Mucosa of gallbladder (tissue), 1 donor: ENCODE measurements at places on chromosomes 11 and 22. TPM values are rescaled to one million over a fixed set of nuclear protein-coding genes. Genes with fewer than 3 reads are reported as not detected.

- no peak for DNase-seq
These were observed 180.5 kb downstream of the CTTN start for GRCh38 chr11:70578831-70579230.

- DNase-seq: no peak
These were observed 2.2 kb downstream of the C11orf24 start for GRCh38 chr11:68269414-68270081.

GRCh38 chr11:30485222-30485621 lies 100.9 kb downstream of the MPPED2 start:
- DNase-seq: no peak

DNA sequence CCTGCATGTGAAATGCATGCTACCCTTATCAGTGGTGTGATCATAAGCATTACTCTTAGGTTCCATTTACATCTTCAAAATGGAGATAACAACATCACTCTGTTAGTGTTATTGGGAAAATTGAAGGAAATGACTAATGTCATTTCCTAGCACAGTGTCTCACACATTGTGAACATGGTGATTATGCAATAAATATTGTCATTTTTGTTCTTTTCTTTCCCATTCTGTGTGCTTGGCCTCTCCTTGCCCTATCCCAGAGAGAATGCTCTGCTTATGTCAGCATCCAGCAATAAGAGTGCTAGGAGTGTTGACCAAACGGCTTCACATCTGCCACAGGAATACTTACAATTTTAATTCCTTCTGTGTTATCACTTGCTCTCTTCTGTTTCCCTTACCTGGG lies 1024.1 kb upstream of the CCDC90B start:
- DNase-seq: no peak

DNA sequence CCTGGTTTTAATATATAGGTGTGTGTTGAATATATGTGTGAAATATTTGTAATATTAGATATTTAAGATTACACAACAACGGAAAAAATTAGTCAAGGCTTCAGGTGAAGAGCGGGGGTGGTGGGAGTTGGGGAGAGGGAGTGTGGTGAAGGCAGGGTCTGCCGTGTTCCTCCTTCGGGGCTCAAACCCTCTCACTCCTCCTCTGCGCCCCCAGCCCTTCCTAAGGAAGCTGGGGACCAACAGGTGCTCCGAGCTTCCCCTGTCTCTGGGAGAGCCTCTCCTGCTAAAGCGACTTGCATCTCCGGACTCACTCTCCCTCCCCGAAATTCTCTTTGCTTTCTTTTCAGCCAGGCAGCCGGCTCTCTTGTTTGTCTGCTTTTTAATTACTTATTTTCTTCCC lies 960 bp upstream of the CADM1 start:
- no peak for DNase-seq

DNA sequence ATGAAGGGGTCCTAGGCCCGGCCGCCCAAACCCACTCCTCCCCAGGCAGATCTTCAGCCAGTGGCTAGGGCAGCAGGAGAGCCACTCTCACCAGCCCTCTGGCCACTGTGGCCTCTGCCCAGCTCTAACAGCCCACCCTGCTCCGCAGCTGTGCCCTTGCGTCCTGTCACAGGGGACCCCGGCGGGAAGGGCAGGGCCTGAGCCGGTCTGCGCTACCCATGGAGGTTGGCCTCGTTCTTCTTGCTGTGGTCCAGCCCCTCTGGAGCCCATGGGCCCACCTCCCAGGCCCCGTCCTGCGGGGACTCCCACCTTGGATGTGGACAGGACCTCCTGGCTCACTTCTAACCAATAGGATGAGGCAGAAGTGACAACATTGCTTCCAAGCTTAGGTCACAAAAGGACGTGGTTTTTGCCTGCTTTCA lies 38.3 kb upstream of the TH start:
- no peak for DNase-seq

GRCh38 chr11:64911142-64911541 lies 5.9 kb downstream of the ATG2A start:
- no peak for DNase-seq

DNA sequence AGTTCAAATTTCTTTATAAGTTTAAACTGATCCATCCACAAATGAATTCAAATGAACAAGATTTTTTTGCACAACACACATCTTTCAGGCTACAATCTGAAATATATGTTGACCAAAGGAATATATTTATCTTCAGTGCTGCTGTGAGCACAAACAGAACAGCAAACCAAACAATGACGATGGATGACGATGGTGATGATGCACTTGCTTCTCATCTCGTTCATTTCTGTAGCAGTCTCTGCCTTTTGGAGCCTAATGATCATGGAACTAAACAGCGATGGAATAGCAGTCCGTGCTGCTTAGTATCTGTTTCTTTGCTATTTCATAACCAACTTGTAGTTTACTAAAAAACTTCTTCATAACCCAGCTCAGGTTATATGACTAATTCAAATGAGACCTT lies 220.7 kb upstream of the BLID start:
- peak; percentile 16 for DNase-seq

DNA sequence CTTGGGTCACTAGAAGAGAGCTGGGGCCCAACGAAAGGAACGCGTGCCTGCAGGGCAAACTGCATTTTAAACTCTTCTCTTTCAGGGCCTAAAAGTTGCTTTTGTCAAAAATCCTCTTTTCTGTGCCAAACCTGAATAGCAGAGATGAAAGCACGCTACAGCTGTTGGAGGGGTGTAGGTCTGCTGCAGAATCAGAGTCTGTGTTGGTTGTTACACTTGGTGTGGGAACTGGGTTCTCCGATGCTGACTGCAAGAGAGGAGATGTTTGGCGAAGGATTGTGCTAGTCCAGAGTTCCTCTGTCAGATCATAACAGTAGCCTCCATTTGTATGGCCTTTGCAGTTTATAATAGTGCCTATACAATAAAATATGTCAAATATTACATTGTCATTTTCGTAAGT lies 41.8 kb downstream of the BARX2 start:
- DNase-seq: no peak

DNA sequence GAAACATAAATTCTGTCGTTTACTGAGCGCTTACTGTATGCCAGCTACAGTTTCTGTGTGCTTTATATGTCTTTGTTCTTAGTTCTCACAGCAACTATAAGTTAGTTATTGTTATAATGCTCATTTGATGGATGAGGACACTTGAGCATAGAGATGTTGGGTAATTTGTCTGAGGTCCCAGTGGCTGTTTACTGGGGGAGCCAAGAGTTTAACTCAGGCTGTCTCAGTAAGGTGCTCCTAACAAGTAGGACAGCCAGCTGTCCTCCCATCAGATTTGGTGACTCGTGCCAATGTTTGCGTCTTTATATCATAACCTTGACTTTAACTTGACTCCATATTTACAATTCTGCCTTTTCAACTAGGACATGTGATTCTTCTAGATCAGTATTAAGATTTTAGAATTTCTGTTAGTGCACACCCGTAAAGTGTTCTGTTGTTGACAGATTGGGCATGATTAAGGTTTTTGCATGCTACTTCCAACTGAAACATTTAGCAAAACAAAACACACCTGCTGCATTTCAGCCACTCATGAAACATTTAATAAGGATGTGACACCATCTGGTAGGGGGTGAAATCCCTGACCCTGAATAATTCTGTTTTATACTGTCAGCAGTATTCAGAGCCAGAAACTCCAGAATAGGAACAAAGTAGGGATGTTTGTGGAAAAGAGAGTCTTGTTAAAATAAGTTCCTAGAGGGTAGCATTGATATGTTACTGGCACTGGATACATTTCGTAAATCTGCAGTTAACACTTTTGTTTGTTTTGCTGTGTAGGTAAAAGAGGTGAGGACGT lies 1.9 kb downstream of the REXO2 start:
- DNase-seq: no peak

DNA sequence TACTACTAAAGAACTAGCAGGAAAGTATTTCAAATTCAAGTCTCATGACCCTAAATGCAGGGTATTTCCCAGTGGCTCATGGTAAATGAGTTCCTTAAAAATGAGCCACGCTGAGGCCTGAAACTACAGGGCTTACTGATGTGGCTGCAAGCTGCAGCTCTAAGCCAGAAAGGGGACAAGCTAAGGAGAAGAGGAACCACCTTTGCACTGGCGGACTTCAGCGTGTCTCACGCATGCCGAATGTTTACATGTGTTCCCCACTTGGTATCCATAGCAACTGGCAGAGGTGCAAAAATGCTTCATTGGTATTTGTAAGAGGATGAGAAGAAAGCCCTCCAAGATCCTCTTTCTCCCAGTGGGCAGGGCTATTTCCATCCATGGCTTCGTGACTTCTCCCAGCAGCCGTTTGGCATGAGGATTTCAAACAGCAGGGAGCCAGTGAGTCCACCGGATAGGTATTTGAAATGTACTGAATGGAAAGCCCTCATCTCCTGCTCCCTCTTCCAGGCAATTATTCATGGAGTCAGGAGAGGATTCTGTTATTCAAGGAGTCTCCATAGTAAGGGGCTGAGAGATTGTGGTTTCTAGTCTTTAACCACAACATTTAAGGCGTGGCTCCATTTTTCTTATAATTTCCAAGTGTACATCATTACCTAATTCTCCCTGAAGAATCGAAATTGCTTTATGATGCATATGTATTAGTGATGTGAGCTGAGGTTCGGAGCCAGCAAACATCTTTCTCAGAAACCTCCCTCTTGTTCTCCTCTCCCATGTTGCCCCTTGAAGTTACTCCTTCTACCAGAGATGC lies 55.3 kb upstream of the CD44 start:
- DNase-seq: peak; percentile 74

DNA sequence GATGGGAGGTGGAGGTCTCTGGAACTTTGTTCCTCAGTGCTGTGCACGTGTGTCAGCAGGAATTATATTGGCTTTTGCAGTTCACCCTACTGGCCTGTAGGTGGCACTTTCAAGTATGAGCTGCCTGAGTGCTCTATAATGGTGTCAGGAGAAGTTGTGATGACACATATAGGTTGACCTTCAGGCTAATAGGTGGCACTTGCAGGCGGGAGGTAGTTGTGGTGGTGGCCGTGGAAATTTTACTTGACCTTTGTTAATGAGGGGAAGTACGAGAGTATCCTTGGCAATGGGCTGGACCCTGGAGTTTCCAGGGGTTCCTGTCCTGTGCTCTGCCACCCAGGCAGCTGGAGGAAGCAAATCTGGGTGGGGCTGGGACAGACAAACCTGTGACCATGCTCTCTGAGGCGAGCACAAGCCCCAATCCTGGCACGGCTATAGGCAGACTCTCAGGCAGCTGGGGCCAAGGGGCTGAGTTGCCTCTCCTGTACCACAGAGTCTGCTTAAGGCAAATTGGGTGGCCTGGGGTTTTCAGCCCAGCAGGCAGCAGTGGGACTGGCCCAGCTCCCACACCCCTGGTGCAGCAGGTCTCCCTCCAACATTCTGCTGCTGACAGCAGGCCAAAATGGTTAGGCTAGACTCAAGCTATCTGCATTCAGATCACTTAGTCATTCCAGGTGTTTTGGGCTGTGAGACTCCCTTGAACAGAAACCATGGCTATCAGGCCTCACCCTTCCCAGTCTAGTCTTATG lies 147.5 kb upstream of the CTSC start:
- peak; percentile 12 for DNase-seq

- no peak for DNase-seq
These were observed 20.1 kb downstream of the TMPRSS6 start for GRCh38 chr22:37089434-37089833.

DNA sequence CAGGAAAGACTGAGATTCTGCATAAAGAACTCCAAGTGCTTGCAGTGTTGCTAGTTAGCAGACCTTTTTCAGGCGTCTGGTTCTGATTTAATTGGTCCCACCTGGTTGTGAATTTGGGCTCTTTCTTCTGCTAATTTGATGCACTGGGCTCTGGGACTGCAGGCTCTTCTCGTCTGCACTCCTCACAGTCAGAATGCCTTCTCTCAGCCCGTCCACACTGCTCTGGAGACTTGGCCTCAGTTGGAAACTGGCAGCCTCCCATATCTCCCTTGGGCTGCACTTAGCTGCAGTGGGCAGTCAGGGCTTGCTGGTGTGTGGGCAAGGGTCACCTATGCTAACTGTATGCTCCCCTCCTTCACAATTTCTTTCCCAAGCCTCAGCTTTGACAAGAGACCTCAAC lies 1.5 kb downstream of the TRIM6 start:
- DNase-seq: no peak

DNA sequence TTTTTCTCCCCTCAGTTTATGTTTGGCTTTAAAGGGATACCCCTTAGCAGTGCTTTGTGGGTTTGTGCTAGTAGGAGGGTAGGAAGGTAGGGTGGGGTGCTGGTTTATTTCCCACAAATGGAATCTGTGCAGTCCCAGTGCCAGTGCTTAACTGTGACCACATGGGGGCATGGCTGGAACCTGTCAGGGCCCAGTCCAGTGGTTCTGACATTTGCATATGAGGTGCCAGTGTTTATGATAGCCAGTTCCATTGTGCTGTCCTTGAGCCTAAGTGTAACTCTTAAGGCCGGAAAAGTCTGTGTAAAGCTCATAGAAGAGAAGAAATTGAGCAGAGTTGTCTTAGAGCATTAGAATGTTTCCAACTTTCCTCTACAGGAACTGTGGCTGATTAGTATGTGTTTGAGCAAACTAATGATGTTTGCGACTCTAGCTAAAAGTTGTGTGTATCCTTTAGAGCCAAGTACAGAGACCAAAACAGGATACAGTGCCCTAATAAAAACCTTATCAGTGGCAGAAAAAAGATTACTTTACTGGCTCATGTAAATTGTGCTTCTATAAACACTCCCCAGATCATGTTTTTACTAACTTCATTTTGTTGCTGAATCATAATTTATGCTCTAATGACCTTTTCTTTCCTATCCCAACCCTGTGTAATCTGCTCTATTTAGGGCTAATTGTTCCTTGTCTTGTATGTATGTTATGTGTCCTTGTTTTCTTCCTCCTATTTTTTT lies 38.1 kb downstream of the DIXDC1 start:
- DNase-seq: no peak

The C11orf42 gene
- not detected for total RNA-seq

The LRRC56 gene
- total RNA-seq: 9.4 TPM

The CBLIF gene
- not detected for total RNA-seq

The CCDC89 gene
- total RNA-seq: 2.6 TPM

The GAL3ST3 gene
- total RNA-seq: 0.78 TPM

The ANKK1 gene
- 0.29 TPM for total RNA-seq
